ENCODE measurements at places on chromosomes 13 and 19.

- no peak for DNase-seq
Observed at GRCh38 chr13:109205315-109205714, 575.9 kb downstream of the MYO16 start.

DNA sequence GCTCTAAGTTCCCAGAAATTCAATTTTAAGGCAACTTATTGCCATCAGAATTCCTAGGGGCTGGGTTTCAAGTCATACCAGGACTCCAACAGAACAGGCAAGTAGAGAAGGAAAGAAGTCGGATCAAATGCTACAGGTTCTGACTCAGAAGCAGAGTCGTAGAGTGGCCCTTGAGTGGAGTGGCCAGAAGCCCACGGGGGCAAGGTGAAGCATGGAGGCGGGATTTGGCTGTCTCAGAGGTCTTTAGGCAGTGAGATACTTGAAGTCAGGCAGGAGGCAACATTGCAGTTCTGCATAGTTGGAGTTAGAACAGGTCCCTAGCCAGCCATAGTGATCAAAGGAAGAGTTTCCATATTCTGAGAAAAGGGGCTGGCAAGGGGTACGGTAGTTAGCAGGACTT, 111.6 kb downstream of the NHLRC3 start:
- no peak for DNase-seq

DNA sequence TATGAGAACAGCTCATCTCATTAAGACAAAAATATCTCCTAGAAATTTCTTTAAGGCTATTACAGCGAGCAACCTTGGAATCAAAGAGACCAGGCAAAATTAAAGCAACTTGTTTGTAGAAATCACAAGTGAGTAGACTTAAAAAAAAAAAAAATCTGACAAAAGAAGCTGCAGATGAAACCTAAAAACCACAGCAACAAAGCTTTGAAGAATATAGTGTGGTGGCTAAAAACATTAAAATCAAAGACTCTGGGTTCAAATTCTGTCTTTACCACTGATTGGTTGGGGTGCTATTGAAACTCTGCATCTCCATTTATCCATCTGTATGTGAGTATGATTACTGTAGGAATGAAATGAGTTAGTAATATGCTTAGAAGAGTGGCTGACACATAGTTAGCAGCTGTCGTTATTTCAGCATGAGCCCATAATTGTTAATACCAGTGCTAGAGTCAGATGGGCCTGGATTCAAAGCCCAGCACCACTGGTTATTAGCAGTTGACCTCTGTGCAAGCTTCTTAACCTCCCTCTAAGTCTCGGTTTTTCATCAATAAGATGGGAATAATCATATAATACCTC, 157.6 kb downstream of the FOXO1 start:
- DNase-seq = no peak

DNA sequence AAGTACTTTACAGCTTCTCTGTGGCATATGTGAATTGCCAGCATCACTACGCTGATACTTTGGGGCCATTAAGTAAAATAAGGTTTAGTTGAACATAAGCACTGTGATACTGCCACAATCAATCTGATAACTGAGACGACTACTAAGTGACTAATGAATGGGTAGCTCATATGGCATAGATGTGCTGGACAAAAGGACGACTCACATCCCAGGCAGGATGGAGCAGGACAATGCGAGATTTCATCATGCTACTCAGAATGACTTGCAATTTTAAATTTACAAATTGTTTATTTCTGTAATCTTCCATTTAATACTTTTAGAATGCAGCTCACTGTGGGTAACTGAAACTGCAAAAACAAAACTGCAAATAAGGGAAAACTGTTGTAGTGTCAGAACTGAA, 13.6 kb downstream of the CCDC122 start:
- no peak for DNase-seq

DNA sequence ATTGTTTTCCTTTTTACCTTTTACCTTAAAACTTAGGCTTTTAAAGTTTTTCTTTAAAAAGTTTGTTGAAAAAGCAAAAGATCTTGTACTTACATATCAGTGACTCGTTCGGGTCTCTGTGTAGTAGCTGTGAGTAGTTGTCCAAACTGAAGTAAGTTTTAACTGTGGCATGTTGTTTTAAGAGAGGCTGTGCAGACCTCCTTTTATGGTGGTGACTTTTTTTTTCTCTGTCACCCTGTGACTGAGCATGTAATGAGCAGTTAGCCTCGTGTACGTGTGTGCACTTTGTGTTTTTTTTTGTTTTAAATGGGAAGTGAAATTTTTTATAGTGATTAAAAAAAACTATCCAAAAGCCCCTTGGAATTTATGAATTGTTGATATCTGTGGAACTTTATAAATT, at the start of gene GPR183:
Gene GPR183 (minus strand): TSS at position 153 of the 400 bp plus-strand sequence. CDS start 11,254 bp downstream, outside the sequence.
- no peak for DNase-seq

DNA sequence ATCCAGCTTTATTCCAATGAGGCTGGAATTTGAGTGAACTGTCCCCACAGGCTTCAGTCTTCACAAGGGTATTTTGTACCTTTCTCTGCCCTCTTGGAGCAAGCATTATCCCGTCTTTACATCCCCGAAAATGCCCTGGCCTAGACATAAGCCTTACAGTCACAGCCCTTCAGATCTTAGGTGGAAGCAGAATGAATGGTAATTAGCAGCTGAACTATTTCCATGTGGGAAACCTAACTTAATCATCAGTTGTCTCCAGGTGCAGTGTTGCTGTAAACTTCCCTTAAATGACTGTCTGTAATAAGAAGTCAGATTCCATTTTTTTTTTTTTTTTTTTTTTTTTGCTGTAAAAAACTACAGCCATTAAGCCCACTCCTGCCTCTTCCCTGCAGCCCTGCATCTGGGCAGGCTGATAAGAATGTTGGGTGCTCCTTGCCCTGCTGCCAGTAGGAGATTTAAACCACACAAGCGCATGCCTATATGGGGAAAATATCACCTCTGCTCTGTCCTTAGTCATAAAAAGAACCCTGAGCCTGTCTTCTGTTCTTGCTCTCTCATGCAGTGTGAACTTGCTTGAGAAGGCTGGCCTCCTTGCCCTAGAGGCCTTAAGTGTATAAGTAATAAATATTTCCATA, 426.8 kb upstream of the SLITRK5 start:
- no peak for DNase-seq

- no peak for DNase-seq
Observed at GRCh38 chr13:77136902-77137420, 110.0 kb upstream of the FBXL3 start.

- no peak for DNase-seq
Observed at GRCh38 chr19:41339936-41340335, 13.8 kb downstream of the TGFB1 start.

DNA sequence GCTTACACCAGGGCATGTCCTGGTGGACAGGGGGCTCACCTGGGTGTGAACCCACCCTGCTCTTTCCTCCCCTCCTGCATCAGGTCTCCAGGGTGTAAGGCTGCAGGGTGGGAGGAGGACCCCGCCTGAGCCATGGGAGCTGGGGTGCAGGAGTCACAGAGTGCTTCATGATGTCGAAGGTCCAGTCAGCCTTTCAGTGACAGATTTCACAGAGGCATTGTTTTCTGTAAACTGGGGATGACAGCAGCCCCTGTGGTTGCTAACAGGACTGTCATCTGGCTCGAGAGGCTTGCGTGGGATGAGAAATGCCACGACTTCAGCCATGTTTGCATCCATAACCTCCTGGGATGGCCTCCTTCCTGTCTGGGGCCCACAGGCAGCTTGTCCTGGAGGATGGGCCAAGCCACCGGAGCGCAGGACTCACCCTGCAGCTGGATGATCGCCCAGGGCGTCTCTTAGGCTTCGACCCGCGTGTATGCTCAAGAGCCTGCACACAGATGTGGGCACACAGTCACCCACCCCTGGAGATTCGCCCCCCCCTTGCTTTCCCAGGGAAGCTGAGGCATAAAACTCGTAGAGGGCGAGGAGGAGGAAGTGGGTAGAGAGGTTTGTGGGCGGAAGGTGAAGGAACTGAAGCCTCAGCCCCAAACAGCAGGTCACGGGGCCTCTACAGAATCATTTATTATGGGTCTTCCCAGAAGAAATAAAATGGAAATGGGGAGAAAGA, 4.9 kb downstream of the NANOS3 start:
- DNase-seq = no peak

DNA sequence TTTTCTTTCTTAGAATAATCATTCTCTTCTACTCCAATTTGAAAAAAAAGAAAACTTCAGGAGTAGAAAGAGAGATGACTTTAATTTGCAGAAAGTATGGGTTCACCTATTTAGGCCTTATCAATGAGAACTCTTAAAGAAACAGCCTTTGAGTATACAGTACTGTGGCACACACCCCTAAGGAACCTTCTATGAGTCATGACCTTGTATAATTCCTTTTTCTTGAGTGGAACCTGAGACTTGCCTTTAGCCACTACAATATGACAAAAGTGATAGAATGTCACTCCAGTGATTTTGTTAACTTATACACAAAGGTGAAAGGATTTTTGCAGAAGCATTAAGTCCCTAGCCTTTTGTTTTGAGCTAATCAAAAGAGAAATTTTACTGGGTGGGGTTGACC, 58.7 kb downstream of the ITGBL1 start:
- no peak for DNase-seq

GRCh38 chr19:10842788-10843187, 5.4 kb upstream of the C19orf38 start:
- no peak for DNase-seq

DNA sequence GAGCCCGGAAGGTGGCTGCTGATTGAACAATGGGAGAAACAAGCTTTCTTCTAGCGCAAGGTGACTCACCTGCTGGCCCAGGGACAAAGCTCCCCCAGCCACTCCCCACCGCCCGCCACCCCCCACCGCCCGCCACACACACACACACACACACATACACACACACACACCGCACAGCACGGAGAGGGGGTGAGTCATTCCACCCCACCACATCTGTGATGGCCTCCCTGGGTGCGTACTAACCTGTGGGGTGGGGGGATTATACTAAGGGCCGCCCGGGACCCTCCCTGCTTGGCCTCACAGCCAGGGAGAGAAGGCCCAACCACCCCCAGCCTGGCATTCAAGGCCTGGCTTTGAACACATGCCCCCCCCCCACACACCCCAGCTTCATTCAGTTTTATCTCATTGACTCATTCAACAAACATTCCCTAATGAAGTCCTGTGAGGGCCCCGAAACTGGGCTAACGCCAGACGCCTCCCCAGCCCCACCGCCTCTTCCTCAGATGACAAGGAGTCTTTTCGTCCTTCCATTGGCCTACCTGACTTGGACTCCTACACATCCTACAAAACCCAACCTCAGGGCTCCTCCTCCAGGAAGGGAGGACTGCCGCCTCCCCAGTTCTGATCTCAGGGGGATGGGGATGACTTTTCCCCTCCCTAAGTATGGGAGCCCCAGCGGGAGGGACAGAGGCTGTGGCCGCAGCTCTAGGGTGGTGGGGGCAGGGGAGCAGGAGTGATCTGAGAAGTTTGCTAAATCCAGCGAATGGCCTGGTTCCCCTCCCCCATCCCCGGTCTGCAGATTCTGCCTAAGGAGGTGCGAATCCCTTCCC, 5.8 kb upstream of the ONECUT3 start:
- peak; percentile 24 for DNase-seq

DNA sequence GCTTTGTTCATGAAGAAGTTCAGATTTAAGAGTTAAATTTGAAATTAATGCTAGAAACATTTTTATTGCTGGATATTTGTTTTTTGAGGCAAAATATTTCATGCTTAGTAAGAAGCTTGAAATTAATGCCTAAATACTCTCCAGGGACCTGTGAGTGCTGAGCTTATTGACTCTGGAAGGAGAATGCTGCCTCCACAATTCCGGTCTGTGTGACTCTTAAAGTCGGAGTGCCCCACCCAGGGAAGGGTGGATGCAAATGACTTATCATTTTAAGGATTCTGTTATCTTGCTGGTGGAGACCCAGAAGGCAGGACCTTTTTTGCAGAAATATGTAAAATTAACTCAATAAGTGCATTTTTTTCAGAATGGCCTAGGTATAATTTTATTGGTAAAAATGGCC, 143.8 kb upstream of the RXFP2 start:
- DNase-seq = no peak

All from activated gamma-delta T cell treated with anti-CD3 and anti-CD28 coated beads, Interleukin-2, amount 50 U/mL, for 16 hours (primary cell).